Stimulated activated CD4-positive, alpha-beta T cell treated with anti-CD3 and anti-CD28 coated beads, Interleukin-15, amount 100 ng/mL, for 24 hours (primary cell): ENCODE measurements at places on chromosomes 11 and 22.

DNA sequence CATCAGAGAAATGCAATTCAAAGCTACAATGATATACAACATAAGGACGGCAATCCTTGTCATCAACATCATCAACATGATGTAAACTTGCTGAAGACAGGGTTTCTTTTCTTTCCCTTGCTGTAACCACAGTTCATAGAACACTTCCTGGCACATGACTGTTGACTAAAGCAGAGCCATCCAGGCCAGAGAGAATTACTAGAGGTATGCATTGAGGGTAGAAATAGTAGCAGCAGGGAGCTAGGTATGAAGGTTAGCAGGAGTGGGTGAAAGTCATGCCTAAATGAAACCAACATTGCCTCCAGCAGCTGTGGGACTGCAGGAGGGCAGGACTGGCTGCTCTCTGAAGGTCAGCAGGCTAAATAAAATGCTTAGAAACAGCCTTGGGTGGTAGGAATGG, 103.7 kb downstream of the LRRC32 start:
- DNase-seq: no peak

GRCh38 chr22:43092085-43092484, 2.9 kb upstream of the TTLL1 start:
- DNase-seq: no peak

- DNase-seq: no peak
Observed at GRCh38 chr11:57571606-57572005, 4.1 kb upstream of the UBE2L6 start.

DNA sequence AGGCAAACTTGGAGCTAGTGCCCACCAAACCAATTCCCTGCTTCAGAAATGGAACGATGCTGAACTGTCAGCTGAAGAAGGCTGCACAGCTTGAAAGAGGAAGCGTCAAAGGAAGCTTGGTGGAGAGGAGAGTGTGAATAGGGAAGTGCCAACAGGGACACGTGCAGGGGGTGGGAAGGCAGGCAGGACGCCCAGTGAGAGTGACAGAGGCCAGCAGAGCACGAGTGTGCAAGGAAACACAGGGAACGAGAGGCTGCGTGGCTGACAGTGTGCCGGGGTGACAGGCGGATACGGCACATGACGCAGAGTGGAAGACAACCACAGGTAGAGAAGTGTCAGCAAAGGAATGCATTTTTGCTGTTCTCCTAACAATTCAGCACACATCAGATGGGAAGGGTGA, 196.4 kb downstream of the LARGE1 start:
- no peak for DNase-seq

DNA sequence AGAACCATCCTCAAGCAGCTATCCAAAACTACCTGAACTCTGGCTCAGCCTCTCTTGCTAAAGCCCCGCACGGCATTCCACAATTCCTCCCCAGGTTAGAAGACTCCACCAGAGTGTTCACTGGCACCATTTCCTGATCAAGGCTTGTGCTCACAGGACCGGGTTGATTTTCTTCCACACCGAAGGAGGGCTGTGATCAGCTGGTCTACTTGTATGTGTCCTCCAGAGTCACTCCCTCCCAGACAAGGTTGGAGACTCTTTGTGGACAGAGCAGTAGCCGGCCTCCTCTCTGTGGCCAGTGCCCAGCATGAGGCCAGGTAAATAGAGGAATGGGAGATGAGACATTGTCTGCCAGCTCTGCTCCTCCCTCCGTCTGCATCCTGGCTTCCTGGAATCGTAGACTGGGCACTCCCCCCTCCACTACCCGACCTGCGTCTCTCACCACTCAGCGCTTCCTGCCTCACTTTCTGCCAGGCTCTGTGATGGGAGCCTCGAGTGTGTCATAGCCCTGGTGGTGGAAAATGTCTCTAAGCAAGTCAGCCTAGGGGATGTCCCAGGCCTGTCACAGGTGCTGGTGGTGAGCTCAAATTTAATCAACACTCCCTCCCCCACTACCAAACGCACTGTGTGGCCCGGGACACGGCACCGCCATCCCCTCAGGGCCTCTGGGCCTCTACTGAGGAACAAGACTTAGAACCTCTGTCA, 12.5 kb upstream of the TMPRSS6 start:
- DNase-seq: peak; percentile 95

DNA sequence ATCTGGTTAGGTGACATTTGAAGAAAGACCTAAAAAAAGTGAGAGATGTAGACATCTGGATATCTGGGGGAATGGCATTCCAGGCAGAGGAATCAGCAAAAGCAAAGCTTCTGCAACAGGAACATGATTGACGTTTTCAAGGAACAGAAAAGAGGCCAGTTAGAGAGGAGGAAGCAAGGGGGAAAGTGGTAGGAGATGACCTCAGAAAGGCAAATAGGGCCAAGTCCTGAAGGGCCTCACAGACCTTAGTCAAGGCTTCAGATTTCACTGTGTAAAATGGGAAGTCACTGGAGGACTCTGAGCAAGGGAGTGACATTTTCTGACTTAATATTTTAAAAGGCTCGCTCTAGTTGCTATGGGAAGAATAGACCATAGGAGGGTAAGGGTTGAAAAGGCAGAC, 9.7 kb downstream of the DEUP1 start:
- no peak for DNase-seq

GRCh38 chr11:87143641-87144040, 105.9 kb downstream of the TMEM135 start:
- DNase-seq: no peak

DNA sequence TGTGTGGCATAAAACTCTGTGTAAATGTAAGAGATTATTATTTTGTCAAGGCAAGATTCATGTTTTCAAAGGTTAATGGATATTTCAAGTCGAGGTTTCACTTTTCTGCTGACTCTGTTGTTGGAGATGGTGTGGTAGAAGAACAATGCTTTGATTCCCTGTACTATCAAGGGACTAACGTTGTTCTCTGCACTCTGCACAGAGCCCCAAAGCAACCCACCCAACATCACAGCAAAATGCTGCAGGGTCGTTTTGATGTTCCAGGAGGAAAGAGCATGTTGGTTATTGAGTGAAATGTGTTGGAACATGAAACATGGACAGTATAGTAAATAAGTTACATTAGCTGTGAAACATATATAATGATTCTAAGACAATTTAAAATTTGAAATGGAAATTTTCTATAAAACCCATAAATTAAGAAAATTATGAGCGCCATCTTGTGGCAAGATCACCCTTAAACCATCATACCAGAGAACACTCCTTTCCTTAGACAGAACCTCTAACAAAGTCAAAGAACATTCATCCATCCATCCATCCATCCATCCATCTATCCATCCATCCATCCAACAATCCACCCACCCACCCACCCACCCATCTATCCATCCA, 164.4 kb upstream of the ZBED5 start:
- DNase-seq: peak; percentile 16
